ENCODE measurements at places on chromosomes 1 and 21.
A peak's percentile ranks its signal among the peaks of the same experiment; 100 is the strongest.

- DNase-seq, result no peak
Measured at GRCh38 chr1:231027971-231028370, 12.1 kb downstream of the FAM89A start.

GRCh38 chr1:202113690-202114300, 8.9 kb upstream of the GPR37L1 start:
- DNase-seq, result no peak

DNA sequence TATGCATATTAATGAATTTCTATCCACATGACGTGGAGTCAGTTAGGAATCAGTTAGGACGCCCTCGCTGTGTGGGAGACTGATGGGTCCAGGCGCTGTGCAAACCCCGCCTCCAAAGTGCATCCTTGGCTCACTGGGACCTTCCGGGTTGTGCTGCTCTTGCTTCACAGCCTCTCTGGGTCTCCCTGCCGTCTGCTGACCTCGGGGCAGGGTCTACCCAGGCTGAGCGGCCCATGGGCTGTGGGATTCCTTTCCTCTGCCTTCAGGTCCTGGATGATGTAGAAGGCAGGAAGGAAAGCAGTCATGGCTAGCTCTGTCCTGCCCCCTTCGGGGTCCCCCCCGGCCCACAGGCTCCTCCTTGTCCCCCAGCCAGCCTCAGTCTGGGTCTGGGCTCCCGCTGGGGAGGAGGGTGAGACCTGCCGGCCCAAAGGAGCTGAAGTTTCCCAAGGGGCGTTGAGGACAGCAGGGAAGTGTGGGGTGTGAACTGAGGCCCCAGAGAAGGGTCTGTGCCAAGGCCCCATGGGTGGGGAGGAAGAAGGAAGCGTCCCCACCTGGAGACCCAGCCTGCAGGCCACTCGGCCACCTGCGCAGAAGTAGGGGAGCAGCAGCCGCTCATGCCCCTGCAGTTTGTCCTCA, 24.6 kb upstream of the CDK11A start:
- no peak for DNase-seq

GRCh38 chr1:214364786-214365295, 83.9 kb downstream of the SMYD2 start:
- no peak for DNase-seq

GRCh38 chr1:151458802-151459330, 428 bp downstream of the POGZ start:
- DNase-seq, result peak; percentile 50

DNA sequence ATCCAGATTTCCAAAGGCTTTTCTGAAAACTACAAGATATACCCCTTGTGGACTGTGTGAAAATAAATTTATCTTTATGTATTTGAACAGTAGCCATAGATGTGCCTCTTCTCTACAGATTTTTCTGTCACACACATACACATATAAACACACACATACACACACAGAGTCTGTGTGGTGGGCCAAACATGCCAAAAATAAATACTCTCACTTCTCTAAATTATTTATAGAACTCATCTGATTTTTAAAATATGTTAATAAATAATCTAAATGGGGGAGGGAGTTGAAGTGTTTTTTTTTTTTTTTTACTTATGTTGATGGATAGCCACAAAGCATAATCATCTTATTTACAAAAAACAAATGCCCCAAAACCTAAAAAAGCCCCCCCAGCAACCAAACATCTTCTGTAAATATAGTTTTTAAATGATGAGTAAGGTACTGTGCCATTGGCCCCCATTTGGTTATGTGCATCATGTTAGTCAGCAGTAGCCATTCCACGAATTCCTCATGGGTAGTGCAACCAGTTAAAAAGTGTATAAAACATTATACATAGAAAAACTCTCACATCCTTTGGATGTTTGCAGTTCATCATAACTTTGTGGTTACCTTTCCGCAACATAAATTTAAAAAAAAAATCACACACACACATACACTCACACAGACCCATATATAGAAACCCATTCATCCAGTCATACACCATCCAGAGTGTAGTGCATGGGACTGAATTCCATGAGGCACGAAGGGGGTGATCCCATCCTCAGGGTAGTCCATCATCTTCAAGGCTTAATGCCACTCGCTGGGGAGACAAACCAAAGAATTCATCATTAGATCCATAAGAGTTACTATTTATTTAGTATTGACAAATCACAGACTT, 8.2 kb upstream of the MAGOH start:
- DNase-seq, result no peak

- DNase-seq, result no peak
Measured at GRCh38 chr1:71695084-71695483, 587.3 kb downstream of the NEGR1 start.

DNA sequence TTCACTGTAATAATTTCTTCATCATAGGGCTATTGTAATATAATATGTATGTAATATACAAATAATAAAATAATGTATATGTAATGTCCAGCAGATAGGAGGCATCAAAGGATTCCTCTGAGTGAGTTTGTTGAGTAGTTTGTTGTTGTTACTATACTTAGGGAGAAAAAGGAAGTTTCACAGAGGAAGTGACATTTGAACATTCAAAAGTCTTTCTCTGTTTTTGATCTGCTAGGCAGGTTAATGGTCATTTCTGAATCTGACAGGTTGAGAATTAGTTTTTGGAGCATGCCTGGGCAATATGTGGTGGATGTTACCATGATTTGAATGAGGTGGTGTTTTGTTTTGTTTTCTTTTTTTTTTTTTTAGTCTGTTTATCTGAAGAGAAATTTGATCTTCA, 102.1 kb downstream of the NRDC start:
- DNase-seq, result no peak

GRCh38 chr1:36653850-36654249, 171.1 kb upstream of the CSF3R start:
- no peak for DNase-seq

DNA sequence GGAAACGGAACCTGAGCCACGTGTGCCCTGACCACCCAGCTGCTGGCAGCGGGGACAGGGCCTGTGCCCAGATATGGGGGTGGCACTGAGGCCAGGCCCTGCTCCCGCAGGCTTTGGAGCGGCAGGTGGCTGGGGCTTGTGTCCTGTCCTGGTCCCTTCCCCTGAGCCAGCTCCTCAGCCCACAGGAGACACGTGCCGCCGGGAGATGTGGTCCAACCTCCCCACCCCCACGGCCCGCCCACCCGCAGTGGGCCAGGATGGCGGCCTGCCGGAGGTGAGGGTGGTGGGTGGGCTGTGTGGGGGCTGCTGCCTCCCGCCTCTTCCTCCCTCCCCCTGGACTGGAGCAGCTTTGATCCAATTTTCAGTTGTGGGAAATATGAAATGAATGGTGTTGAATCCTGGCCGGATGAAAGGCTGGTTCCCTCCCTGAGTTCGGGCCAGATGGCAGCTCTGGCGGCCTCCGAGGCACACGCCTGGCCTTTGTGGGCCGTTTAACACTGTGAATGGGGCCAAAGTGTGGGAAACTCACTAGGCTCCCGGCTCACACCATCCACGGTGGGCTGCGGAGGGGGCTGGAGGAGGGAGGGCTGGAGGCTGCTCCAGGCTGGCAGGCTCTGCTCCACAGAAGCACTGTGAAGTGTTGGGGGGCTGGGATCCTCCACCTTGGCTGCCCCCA, 2.6 kb upstream of the HES5 start:
- DNase-seq, result no peak

DNA sequence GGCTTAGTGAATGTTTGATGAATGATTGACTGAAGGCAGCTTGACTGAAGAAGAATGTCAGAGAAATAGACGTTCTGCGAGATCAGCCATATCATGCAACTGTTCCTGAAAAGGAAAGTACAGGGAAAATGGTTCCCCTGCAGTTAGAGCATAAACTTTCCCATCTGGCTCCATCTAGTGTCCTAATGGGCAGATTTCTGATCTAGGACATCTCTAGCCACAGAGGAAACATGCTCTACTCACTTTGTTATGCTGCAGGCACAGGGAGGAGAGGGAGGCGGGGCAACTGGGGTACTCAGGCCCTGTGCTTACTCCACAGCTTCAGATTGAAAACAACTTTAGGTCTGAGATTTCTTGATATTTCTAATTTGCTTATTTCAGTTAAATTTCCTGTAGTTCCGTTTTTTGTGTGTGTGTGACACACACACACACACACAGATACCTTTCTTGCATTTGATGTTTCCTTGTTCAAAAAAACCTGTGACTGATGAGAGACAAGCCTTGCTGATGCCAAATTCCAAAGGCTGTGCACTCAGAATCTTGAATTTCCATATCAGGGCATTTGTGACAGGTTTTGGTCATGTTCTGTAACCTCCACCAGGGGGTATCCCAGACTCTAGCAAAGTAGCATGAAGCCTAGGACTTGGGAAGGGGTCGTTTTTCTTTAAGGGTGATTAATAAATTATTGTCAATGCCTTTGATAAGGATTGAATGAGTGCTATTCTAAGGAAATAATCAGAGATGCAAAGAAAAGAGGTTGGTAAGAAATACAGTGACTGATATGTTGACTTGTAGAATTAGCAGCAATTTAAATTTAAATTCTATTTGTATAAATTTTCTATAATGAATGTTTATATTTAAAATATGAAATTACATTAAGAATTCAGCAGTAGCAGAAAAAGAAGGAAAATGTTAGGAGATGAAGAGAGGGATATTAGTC, 139.7 kb upstream of the BEND5 start:
- DNase-seq, result no peak

DNA sequence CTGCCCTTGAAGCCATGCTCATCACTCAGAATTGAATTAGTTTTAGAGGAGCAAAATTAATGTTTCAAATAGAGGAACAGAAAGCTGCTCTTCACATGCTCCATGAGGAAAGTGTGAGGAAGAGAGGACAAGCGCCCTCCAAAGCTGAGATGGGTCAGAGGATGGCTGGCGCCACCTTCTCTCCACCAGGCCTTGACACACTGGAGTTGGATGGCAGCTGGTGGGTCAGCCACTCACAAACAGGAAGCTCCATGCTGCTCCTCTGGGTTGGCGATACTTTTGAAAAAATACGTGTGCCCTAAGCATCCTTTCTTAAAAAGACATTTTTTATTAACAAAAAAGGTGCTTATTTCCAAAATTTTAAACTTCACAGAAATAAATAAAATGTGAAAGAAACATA, 3.1 kb upstream of the CD2 start:
- DNase-seq, result no peak

DNA sequence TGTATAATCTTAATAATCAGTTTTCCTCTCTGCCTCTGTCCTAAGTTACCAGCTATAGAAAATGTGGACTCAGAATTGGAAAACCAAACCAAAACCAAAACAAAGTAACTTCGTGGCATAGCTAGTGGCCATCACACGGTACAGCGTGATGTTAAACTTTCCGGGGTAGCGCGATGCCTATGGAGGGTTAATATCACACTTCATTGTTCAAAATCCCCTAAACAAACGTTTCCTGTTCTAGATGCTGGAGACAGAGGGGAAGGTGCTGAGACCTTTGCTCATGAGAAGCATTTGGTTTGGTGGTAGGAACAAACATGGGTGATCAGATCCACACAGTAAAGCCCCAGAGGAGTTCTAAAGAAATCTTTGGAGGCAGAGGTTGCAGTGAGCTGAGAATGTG, 4.9 kb downstream of the AADACL4 start:
- no peak for DNase-seq

DNA sequence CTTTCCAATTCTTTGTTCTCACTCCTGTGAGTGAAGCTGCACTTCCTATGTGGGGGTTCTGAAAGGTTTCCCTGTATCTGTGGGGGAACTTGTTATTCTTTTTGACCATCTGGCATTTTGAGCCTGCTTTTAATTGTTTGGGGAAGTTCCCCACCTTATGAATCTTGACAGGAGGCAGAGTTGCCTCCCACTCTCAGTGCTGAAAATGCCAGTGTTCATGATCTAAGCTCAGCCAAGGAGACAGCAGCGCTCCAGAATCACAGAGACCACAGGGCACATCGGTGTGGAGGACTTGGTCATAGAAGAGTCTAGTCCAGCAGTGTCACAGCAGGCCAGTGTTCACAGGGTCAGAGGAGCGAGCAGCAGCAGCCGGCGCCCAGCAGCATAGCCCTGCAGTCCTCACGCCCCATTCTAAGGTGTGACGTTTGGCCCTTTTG, 63.8 kb upstream of the PRDX6 start:
- no peak for DNase-seq

- no peak for DNase-seq
Measured at GRCh38 chr1:153210206-153210605, 7.0 kb downstream of the LELP1 start.

DNA sequence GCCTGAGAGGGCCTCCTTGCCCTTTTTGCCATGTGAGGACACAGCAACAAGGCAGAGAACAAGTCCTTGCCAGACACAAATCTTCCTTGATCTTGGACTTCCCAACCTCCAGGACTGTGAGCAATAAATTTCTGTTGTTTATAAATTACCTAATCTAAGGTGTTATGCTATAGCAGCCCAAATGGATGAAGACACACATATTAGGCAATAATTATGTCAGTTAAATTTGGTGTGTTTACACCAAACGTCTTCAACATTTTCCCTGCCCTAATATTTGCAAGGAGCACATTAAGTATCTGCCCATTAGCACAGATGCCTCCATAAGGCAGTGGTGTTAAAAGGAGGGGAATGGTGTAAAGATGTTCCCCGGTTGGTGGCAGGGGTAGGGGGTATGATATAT, 94.8 kb downstream of the ETS2 start:
- no peak for DNase-seq

- DNase-seq, result no peak
Measured at GRCh38 chr1:91928026-91928425, 21.2 kb upstream of the BRDT start.

- no peak for DNase-seq
Measured at GRCh38 chr1:191866155-191866554, 292.1 kb upstream of the RGS18 start.

- DNase-seq, result no peak
Measured at GRCh38 chr21:44433791-44434567, 21.3 kb upstream of the LRRC3 start.

DNA sequence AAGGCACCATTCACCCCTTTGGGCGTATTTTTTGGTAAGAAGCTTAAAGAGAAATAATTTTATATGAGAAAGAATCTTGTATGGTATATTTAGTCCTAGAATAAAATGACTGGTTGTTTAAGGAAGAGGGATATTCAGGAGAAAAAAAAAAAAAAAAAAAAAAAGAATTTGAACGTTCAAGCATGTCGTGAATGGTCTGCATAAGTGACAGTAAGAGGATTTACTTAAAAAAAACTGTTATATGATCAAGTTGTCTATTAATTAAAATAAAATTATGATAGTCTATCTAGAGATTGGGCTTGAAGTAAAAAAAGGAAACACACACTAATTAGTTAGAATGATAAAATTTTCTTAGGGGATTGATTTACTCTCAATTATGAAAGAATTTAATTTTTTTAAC, 11.7 kb upstream of the OR14I1 start:
- DNase-seq, result no peak

DNA sequence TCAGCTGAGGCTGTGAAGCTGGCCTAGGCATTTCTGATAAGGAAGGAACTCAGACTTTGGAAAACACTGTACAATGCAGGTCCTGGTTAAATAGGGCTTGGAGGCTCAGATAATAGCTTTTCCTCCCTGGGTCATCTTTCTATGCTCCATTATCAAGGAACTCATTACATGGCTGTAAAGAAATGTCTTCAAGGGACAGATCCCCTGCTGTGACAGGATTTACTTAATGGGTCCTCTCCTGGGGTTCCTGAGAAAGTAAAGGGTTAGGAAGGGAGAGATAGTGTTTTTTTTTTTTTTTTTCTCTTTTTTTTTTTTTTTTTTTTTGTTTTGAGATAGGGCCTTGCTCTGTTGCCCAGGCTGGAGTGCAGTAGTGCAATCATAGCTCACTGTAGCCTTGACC, 14.1 kb upstream of the SVBP start:
- DNase-seq, result no peak

- no peak for DNase-seq
Measured at GRCh38 chr21:34988139-34988538, 61.0 kb downstream of the RUNX1 start.

Data from activated T-helper 9 cell treated with anti-CD3 and anti-CD28 coated beads, Interleukin-2, amount 50 U/mL, for 16 hours (primary cell).